Activated CD4-positive, alpha-beta T cell treated with anti-CD3 and anti-CD28 coated beads for 24 hours (primary cell): ENCODE measurements at places on chromosomes 4 and X.

DNA sequence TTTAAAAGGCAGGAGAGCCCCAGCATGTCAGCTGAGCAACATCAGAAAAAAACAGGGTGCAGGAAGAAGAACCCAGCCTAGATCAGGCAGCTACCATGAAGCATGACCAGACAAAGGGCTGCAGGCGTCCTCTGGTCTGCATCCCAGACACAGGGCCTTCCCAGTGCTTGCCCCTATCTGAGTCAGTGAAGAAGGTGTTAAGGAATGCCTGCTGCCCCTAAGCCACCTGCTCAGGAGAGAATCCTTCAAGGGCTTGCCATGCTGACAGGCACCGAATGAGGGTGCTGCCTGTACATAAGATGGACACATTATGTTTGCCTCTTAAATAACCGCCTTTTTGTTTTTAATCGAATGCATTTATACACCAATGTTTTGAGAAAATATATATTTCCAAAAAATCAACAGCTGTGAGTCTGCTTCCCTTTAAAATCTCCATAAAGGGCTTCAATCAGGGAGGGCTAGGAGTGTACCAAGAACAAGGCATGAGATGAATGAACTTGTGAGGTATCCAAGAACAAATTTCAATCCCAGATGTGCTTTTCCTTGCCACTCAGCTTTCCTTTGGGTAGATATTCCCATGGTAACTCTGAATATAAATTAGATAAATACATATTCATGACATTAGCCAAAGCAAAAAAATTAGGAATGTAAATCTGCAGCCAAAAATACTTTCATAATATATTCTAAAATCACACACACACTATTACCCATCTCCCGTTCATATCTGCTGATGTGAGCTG lies 85.1 kb downstream of the SLC9A7 start:
- DNase-seq = no peak

GRCh38 chrX:140165849-140166248 lies 200.5 kb upstream of the CXorf66 start:
- DNase-seq = no peak

DNA sequence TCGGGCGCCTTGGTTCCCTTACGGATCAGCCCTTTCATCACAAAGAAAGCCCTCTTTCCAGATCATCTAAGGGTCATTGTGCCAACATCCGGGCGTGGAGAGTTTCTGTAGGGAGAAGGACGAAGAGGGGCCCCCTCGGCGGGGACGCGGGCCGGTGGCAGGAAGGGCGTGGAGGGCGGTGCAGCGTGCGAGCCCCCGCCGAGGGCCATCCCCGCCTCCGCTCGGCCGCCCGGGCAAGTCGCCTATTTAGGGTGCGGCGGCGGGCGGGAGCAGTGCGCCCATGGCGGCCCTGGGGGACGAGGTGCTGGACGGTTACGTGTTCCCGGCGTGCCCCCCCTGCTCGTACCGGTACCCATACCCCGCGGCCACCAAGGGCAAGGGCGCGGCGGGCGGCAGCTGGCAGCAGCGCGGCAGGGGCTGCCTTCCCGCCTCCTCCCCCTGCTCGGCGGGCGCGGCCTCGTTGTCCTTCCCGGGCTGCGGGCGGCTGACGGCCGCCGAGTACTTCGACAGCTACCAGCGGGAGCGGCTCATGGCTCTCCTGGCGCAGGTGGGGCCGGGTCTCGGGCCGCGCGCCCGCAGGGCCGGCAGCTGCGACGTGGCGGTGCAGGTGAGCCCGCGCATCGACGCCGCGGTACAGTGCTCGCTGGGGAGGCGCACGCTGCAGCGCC lies at the start of gene ZAR1:
Gene ZAR1, plus strand, starts transcription at position 241 of the 668 bp plus-strand sequence. Its CDS starts 40 bp downstream, at position 281.
- DNase-seq = no peak

- no peak for DNase-seq
Measured at GRCh38 chrX:19863212-19863856, 24.1 kb downstream of the SH3KBP1 start.

GRCh38 chrX:9127986-9128385 lies 94.1 kb upstream of the FAM9B start:
- no peak for DNase-seq

- DNase-seq = no peak
Measured at GRCh38 chr4:173410079-173410478, 11.2 kb upstream of the SCRG1 start.

- DNase-seq = no peak
Measured at GRCh38 chr4:2378401-2378800, 40.0 kb downstream of the ZFYVE28 start.

DNA sequence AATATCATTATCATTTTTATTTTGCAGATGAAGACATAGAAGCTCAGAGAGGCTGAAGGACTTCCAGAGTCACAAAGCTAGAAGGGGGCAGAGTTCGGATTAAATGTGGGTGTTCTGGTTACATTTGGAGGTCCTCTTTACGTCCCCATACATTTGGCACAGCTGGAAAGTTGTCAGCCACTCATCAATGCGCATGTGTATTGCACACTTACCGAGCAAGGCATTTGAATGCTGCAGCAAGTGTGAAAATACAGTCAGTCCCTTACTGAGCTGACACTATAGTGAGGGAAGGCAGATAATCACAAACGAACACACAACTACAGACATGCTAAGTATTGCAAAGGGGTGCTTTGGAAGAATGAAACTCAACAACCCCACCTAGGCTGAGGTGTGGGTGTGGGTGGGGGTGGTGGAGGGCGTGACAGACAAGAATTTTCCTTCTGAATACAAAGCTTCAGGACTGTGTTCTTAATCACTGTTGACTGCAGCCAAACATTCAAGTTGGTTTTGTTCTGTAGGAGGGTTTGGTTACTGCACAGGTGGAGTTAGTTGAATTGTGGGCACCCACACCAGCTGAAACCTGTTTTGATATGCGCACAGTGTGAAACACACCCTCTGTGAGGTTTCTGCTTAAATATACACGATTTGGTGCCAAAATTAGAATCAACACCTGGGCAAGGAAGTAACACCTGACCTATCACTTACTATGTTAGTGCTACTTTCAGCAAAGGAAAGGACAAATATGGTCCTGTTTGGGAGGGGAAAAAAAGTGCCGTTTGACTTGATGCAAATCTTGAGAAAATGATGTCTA lies 72.4 kb downstream of the COQ2 start:
- no peak for DNase-seq

GRCh38 chr4:21819086-21819485 lies 129.5 kb downstream of the KCNIP4 start:
- no peak for DNase-seq

DNA sequence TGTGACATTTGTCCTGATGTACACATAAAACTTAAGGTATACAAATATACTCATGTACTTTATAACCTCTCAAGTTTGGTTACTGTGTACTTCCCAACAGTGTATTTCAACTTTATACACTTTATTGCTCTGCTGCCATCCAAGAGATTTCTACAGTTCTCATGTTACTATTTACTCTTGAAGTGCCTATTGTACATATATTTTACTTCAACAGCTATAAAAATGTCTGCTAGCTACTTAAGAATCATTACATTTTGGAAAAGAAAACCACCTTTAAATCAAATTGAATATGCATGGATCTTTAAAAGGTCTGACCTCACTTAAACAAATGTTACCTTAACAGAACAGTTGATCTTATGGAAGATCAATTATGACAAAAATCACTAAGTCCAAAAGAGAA lies 1056.4 kb downstream of the ADGRL3 start:
- no peak for DNase-seq

DNA sequence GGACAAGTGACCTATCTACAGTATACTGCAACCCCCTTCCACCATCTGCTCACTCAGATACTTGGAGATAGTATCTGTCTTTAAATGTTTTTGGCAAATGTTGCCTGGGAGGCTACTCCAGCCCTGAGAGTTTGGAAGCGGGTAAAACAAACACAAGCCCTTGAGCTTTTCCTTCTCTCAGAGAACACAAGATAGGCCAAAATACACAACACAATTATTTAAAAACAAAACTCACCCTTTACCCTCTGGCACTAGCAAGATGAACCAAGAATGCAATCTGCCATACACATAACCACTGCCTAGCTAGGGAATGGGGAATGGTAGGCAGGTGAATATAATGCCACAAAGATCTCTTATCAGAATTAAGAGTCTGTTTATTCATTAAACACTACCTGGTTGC lies 324.7 kb upstream of the FAM47C start:
- no peak for DNase-seq

GRCh38 chr4:114642173-114642780 lies 43.7 kb downstream of the UGT8 start:
- DNase-seq = no peak
